HS-27A (cell line): ENCODE measurements at places on chromosomes 16 and 17.

- DNase-seq, result no peak
Measured at GRCh38 chr17:58531661-58532554, 17.5 kb upstream of the MTMR4 start.

DNA sequence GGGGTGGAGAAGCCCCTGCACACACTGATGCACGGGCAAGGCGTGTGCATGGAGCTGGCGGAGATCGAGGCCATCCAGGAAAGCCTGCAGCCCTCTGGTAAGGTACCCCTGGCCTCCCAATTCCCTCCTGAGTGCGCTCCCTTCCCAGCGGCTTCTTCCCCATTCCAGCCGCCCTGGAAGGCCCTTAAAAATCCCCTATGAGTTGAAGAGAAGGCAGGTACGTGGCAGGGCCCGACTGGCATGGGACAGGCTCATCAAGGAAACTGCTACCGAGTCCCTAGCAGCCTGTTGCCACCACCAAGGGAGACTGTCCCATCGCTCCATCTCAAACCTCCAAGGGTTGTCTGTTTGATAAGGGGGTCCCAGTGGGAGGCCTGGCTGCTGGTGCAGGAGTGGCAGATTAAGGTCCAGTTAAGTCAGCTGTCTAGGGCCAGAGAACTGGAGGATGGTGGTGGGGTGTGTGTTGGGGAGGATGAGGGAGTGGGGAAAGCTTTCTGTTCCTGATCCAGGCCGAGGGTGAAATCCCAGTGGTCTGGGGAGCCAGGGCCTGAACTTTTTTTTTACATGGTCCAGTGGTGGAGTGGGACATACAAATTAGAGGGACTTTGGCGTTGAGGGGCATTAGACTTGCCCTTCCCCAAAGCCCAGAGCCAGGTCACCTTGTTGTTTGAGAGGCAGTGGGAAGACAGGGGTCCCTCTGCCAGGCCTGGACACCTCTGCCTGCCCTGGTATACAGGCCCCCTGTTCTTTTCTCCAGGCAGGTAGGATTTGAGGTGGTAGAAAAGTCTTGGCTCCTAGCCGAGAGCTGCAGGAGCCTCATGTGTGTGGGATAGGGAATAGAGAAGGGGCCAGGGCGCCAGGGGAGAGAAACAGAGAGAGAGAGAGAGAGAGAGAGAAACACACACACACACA is 994 bp downstream of the IGFBP4 start:
- DNase-seq, result no peak

DNA sequence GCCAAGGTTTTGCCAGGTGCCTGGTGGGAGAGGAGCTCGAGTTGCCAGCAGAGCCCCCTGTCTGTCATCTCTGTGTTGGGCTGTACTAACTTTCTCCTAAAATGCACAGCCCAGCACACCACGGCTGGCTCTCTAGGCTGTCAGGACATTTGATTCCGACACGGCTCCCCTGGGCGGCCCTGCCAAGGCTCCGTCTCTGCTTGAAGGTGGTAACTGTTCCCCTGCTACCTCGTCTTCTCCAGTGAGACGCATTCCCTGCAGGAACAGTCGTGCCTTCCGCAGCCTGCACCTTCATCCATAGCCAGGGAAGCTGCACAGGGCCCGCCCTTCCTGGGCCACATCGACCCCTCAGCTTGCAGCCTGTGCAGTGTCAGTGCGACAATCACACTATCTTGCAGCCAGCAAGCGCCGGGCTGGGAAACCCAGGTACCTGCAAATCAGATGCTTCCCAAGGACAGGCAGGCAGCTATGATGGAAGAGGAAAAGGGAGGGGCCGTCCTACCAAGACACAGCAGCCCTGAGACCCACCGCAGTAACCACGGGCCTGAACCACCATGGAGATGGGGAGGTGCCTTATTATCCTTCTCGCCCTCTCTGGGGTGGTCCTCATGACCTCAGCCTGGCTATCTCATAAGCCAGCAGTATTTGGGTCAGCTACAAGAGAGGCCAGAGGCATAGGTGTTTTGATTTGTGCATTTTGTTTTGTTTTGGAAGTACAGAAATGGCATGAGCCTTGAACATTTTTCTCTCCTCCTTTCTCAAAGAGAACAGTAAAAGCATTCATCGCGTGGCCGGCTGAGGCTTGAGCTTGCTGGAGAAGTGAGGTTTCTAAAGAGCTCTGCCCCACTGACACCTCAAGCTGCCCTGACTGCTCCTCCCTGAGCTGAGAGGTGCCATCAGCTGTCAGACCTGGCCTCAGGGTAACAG is 361.7 kb upstream of the TNRC6C start:
- DNase-seq, result no peak

DNA sequence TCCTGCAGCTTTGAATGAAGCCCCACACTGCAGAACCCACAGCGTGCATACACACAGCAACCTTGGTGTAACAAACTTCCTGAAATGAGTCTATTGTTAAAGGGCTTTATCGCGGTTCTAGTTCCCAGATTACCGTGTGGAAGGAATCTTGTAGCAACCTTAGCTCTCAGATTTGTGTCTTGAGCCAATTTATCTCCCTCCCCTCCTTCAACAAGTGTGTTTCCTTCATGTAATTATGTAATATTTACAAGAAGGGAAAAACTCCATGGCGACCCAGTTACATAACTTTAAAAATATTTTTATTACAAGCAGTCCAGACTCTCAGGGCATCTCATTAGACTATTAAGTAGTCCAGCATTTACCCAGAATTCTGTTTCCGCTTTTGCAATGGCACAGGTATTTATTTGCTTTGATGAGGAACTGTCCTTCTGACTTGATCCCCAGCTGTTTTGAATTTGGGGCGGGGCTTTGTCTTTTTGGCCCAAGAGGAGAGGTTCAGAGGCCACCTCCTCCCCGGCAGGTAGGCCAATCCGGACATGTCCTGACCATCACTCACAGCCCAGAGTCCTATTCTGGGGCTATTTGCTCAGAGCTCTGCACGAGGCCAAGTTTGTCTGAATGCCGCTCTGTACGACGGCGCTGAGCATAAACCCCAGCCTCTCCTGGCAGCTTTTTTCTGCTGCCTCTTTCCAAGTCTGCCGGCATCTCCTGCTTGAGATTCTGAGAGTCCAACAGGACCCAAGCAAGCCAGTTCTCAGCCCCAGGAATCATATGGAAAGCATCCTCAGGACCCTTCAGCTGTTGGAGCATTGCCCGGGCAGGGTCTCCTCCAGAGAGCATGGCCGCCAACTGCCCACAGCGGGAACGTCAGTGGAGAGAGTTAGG is 35.6 kb downstream of the CLEC16A start:
- DNase-seq, result no peak

DNA sequence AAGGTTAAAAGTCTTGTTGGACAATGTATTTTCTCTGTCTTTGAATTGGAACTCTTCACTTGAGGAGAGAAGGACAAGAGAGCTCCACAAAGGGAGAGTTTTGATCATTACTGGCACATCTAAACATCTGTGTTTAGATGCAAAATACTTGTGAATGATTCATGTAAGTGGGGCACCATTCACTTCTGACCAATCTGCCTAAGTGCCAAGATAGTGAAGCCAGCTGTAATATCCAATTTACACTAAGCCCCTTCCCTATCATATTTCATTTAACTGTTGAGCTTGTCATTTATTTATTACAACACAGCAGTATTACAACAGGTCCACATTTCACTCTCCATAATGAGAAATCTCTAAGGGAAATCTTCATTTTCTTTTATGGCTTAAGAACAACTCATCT is 832.3 kb upstream of the GOT2 start:
- no peak for DNase-seq

DNA sequence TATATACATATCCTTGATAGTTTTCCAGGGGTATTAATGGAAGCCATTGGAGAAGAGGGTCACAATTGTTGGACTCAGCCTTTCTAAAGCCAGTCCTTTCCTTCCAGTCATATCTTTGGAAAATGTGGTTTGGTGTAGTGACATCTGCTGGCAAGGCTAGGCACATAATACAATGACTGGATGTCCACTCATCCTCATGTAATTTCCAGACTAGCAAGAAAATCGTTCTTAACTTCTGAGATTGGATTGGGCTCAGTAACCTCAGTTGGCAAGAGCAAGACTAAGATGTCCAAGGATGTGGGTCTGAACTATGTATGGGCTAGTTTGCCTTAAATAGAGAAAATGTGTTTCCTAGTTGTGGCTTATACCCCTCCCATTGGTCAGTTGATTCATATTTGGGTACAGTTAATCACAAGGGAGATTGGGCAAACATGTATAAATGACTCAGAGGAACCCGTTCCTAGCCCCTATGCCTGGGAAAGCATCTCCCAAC is 8.7 kb upstream of the KAT7 start:
- DNase-seq, result peak; percentile 56

DNA sequence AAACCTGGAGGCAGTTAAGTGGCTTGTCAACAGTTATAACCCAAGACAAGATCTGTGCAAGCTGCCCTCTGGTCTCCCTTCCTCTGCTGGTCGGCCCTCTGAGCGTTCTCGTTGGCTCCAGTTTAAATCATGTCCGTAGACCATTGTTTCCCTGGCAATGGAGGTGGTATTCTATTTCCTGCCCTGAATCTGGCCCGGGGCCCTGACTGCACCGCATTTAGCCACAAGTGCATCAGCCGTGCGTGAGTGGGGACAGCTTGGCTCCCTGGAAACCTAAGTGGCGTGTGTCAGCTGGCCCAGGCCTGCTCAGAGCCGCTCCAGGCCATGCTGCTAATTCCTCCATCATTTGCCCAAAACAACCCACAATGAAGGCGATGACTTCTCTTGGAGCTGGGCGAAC is 15.0 kb upstream of the MYLK3 start:
- DNase-seq, result no peak

- DNase-seq, result no peak
Measured at GRCh38 chr17:43079641-43080302, 45.4 kb downstream of the BRCA1 start.

- DNase-seq, result no peak
Measured at GRCh38 chr16:50282010-50282538, 15.7 kb downstream of the ADCY7 start.

- no peak for DNase-seq
Measured at GRCh38 chr17:49229076-49229804, 1.3 kb downstream of the PHOSPHO1 start.

GRCh38 chr17:81608082-81608481 is 28.8 kb downstream of the NPLOC4 start:
- DNase-seq, result no peak

GRCh38 chr17:32485261-32486110 is 1.3 kb upstream of the CDK5R1 start:
- no peak for DNase-seq

- DNase-seq, result no peak
Measured at GRCh38 chr17:35162755-35163154, 15.1 kb downstream of the UNC45B start.

DNA sequence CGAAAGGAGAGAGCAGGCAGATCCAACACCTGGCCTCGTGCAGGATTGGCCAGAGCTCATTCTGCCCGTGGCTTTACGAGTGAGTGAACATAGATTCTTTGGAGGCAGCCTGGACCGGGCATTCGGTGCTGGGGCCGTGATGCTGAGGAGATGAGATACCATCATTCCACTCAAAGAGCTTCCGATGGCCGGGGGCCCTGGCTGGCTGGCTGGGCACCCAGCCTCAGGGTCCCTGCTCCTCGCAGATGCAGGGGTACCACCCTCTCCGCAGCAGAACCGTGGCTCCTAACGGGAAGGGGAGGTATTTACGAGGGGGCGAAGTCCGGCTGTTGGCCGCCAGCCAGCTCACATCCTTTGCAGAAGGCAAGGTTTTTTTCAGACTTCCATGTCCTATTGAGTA is 66.1 kb upstream of the FOXF1 start:
- no peak for DNase-seq

- no peak for DNase-seq
Measured at GRCh38 chr17:36641331-36641876, 40.0 kb downstream of the MRM1 start.

GRCh38 chr17:75133001-75133400 is 1.5 kb upstream of the NT5C start:
- no peak for DNase-seq

DNA sequence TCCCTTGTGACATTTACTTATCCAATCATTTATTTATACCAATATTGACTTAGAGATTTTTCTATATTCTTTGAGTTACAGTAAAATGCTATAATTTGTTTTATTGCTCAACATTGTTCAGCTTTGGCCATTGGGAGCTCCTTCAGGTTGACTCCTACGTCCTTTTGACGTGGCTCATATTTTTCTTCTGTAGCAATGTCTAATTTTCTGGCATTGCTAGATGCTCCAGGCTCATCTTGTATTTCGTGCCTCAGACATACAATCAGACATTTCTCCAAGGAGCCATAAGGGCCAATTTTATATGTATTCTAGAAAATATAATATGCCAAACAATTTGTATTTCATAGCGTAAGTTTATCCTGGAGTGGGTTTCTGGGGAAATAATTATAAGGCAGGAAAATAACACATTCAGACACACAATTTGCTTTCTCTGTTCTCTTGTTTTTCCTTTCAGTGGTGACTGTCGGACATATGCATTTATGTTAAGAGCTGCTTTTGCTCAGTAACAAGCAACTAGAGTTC is 355.1 kb upstream of the MON1B start:
- no peak for DNase-seq

DNA sequence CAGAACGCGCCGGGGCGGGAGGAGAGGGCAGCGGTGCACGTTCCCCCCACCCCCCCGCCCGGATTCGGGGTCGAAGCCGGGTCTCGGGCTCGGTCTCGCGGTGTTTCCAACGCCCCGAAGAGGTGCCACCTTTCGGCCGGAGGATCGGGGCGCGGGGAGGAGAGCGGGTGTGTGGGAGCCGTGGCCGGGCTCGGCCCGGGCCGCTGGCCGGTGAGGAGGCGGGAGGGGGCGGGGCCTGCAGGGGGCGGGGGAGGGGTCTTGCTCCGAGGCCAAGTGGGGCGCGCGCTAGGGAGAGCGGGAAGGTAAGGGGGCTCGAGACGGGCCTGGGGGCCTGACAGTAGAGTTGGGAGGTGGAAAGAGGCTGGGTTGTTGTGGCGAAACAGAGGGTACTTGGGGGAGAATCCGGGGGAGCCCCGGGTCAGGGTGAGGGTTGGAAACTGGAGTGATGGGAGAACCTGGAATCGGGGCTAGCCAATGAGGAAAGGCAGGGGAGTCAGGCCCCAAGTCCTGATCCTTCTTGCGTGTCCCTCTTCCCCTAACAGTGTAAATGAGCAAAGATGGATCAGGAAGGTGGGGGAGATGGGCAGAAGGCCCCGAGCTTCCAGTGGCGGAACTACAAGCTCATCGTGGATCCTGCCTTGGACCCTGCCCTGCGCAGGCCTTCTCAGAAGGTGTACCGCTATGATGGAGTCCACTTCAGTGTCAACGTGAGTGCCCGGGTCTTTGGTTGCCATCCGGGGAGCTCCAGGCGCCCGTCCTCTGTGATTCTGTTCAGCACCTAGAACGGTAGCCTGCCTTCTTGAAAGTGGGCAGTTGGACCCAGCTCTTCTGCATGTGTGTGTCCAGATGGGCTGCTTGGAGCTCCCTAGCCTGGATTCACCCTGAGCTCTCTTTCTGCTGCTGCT is 873 bp downstream of the SETD1A start:
- no peak for DNase-seq
